ENCODE measurements at places on chromosomes 1 and 21.

GRCh38 chr1:39321979-39322378, 117.5 kb downstream of the MACF1 start:
- DNase-seq: no peak

DNA sequence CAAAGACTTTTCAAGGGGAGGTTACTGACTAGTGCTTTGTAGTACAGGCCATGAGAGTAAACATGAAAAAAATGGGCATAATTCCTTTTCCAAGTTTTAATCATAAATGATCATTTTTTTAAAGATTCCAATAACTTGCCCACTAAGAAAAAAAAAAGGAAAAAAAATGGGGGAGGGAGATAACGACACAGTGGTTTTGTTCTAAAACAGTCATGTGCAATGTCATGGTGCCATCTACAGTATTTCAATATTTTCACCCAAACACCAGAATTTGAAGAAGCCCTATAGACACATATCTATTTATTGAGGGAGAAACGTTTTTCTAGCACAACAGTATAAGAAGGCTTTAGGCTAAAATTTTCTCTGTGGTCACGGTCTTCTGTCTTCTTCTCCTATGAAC, 250.2 kb downstream of the LTN1 start:
- no peak for DNase-seq

GRCh38 chr1:78884685-78885452, 121.7 kb downstream of the ADGRL4 start:
- DNase-seq: peak; percentile 45

DNA sequence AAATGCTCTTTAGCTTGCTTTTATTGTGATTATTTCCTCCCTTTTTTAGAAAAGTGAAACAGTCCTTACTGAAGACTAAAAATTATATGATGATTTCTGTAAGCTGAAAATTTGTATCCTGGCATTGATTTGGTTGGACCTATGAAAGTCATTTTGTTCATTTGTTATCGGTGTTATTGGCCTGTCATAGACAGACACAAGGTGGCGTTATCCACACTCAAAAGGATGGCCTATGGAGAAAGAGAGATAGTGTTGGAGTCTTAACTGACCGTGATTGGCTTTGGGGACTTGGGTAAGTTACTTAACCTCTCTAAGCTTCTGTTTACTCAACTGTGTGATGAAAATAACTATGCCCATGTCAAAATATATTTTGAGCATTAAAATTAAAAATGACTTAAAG, 203.6 kb upstream of the CHODL start:
- no peak for DNase-seq

GRCh38 chr21:41283211-41283818, 33.3 kb upstream of the FAM3B start:
- DNase-seq: peak; percentile 79

DNA sequence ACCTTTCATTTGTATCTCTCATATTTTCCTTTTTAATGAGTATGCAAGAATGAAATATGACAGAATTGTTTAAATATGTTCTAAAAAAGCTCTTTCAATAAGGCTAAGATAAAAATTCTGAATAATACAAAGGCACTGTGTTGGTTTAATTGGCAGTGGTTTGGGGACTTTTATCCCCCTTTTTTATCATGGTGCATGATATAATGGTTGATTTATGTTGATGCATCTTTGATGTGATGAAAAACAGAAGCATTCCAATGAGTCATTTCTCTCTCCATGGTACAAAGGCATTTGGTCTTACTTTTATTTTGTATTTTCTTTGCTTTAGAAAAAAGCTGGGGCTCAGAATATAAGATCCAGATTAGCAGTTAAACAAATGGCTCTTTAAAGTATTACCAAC, 127.2 kb upstream of the GREM2 start:
- DNase-seq: no peak

- DNase-seq: no peak
Observed at GRCh38 chr1:59691261-59691660, 123.5 kb upstream of the HOOK1 start.

DNA sequence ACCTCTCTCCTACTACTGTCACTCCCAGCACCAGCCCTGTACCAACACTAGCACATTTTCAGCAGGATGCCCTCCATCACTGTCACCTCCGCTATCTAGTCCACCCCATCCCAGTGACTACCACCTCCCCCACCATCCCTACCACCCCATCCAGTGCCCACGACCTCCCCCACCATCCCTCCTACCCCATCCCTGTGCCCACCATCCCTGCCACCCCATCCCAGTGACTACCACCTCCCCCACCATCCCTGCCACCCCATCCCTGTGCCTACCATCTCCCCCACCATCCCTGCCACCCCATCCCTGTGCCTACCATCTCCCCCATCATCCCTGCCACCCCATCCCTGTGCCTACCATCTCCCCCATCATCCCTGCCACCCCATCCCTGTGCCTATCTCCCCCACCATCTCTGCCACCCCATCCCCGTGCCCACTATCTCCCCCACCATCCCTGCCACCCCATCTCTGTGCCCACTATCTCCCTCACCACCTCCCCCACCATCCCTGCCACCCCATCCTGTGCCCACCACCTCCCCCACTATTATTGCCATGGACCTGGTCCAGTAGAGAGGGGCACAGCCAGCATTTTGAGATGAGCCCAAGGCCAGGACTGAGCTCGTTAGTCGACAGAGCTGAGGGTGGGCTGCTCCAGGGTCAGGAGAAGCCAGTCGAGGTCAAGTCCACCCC, 45.7 kb downstream of the DISP3 start:
- no peak for DNase-seq

- DNase-seq: peak; percentile 88
Observed at GRCh38 chr1:91609551-91609950, 108.9 kb downstream of the CDC7 start.

DNA sequence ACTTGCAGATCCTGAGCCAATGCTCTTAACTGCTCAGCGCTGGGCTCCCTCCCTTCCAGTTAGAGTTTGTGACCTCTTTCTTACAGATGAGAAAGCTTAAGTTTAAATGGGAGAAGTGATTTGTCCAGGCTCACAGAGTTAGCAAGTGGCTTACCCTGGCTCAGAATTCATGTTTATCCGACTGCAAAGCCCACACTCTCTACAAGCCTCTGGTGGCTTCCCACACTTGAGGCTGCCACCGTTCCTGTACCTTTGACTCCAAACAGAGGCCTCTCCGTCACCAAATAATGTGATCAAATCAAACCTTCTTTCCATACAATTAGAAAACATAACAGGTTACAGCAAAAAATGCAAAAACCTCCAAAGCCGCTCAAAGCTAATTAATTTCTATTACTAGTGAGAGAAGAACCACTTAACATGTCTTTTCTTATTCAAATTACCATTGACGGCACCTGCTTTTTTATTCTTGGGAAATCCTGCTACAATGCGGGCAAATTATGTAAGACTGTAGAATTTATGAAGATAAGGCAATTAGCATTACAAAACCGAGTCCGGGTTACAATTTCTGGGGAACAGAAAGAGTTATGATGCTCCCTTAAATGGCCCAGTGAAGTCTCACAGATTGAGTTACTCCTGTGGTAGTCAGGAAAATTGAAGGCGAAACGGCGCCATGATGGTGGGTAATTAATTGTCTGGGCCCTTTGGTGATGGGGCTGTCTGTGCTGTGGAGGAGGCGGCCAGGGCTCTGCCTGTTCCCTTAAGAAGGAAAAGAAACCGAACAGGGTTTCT, 324.3 kb upstream of the POU3F1 start:
- no peak for DNase-seq

- DNase-seq: peak; percentile 97
Observed at GRCh38 chr21:25887646-25888306, 153.0 kb downstream of the GABPA start.

- no peak for DNase-seq
Observed at GRCh38 chr1:1783320-1783719, 5.0 kb upstream of the NADK start.

GRCh38 chr1:150846473-150847146, 29.8 kb downstream of the ARNT start:
- DNase-seq: no peak

GRCh38 chr1:207128336-207128921, 24.4 kb downstream of the C4BPA start:
- no peak for DNase-seq

GRCh38 chr1:98796049-98796448, 134.5 kb downstream of the SNX7 start:
- DNase-seq: no peak

GRCh38 chr1:43128816-43129215, 43.3 kb downstream of the EBNA1BP2 start:
- no peak for DNase-seq

DNA sequence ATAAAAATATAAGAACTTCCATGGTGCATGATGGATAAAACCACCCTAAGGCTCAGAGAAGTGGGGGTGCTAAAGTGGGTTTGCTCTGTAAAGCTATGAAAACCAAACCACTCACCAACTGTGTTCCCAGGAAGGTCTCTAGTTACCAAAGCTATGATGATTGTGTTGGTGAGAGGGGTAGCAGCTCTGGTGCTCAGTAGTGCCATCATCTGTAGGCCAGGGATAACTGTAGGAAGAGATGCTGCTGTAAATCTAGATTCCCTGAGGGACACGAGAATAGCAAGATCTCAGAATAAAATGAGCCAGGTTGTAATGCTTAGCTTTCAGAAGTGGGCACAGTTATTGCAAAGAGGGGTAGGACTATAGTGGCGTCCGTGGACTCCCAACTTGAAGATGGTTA, 124.5 kb downstream of the GREM2 start:
- DNase-seq: no peak

GRCh38 chr1:15046487-15047165, 106.9 kb upstream of the TMEM51 start:
- DNase-seq: peak; percentile 80

Data from renal cortical epithelial cell (primary cell).